ENCODE measurements at places on chromosomes 6 and 20. TPM values are rescaled to one million over a fixed set of nuclear protein-coding genes. Genes with fewer than 3 reads are reported as not detected.
A peak's percentile ranks its signal among the peaks of the same experiment; 100 is the strongest.

The SLC35B2 gene
- total RNA-seq, result 32.3 TPM

The TPBG gene
- 12.4 TPM for total RNA-seq

The F13A1 gene
- total RNA-seq, result 94.5 TPM

- no peak overlapping the region for H3K27ac ChIP-seq
- H3K4me1 ChIP-seq, result no peaks in the 10 kb centered on the region
- peaks cover 9% of the 10 kb centered on the region for H3K27me3 ChIP-seq
- H3K36me3 ChIP-seq, result no peaks in the 10 kb centered on the region
- no peak overlapping the region for H3K4me3 ChIP-seq
- DNase-seq, result no peak
These were observed 85.8 kb downstream of the SRC start for GRCh38 chr20:37431786-37432185.

GRCh38 chr6:154380741-154381140 is 24.1 kb upstream of the IPCEF1 start:
- no peak for DNase-seq
- H3K4me3 ChIP-seq, result no peak overlapping the region
- no peaks in the 10 kb centered on the region for H3K36me3 ChIP-seq
- no peaks in the 10 kb centered on the region for H3K4me1 ChIP-seq
- no peaks in the 10 kb centered on the region for H3K27me3 ChIP-seq

- no peak for DNase-seq
- no peaks in the 10 kb centered on the region for H3K27me3 ChIP-seq
- H3K4me1 ChIP-seq, result no peaks in the 10 kb centered on the region
These were observed 72.8 kb downstream of the CD83 start for GRCh38 chr6:14190191-14190928.

- no peaks in the 10 kb centered on the region for H3K36me3 ChIP-seq
- DNase-seq, result peak; percentile 79
- H3K27ac ChIP-seq, result peak overlapping the region; percentile 94
- no peaks in the 10 kb centered on the region for H3K27me3 ChIP-seq
- peak overlapping the region; percentile 84 for H3K4me3 ChIP-seq
These were observed 968 bp downstream of the PHF3 start for GRCh38 chr6:63636518-63637021.

- no peak overlapping the region for H3K27ac ChIP-seq
- peaks cover 5% of the 10 kb centered on the region for H3K4me1 ChIP-seq
- no peaks in the 10 kb centered on the region for H3K27me3 ChIP-seq
- no peak overlapping the region for H3K4me3 ChIP-seq
- DNase-seq, result peak; percentile 80
These were observed 218.5 kb downstream of the LY86 start for GRCh38 chr6:6806844-6807518.

DNA sequence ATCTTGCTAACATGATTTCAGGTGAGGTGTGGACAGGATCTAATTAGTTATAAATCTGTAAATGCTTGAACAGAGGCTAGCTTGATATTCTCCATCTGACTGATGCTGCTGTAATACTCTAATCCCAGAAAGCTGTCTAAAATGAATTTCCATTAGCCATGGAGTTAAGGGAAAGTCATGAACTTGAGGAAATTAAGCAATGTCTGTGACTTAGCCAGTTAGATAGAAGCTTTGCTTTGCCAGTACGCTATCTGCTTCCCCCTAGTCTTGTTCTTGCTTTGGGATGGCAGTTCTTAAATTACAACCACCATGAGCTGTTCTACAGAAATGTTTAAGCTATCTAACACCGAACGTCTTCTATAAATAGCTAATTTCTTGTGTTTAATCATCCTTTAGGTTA is 195.7 kb downstream of the PRL start:
- H3K27me3 ChIP-seq, result no peaks in the 10 kb centered on the region
- no peak overlapping the region for H3K27ac ChIP-seq

DNA sequence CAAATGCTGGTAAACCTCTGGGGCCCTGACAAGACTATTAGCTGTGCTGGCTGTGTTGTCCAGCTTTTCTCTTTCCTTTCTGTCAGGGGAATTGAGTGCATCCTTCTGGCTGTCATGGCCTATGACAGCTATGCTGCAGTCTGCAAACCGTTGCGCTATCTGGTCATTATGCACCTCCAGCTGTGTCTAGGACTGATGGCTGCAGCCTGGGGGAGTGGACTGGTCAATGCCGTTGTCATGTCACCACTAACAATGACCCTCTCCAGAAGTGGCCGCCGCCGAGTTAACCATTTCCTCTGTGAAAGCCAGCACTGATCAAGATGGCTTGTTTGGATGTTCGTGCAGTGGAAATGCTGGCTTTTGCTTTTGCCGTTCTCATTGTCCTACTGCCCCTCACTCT is 20.3 kb downstream of the OR2B6 start:
- no peaks in the 10 kb centered on the region for H3K27me3 ChIP-seq
- no peak for DNase-seq
- no peaks in the 10 kb centered on the region for H3K36me3 ChIP-seq
- no peaks in the 10 kb centered on the region for H3K4me1 ChIP-seq
- no peak overlapping the region for H3K27ac ChIP-seq

DNA sequence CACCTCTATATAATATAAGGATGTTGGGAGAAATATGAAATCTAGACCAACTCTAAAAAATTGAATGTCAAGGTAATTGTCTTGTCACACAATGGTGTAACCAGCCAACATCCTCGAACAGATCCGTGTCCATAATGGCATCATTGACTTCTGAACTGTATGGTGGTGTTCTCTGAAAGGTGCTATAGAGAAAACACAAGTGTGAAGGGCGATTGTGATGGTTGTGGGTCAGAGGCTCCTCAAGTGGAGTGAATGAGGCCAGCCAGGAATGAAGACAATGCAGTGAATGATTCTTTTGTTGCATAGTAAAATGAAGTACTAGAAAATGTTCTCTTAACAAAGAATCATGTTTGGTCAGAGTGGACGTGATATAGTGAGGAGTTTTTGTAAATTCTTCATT is 58.3 kb downstream of the CARMIL1 start:
- DNase-seq, result no peak
- H3K4me3 ChIP-seq, result no peak overlapping the region
- H3K27ac ChIP-seq, result no peak overlapping the region
- peaks cover 8% of the 10 kb centered on the region for H3K4me1 ChIP-seq
- no peaks in the 10 kb centered on the region for H3K27me3 ChIP-seq

DNA sequence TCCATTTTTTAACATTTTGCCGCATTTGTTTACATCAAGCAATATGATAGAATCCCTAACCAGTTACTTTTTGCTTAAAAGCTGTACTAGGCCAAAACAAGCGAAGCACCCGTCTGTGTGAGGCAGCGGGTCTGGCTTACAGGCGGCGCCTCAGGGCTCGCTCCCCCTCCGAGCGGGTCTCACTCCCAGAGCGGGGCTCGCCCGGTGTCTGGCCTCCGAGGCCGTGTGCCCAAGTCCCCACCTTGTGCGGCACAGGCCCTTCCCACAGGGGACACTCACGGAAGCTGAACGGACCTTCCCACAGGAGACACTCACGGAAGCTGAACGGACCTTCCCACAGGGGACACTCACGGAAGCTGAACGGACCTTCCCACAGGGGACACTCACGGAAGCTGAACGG is 23.4 kb downstream of the ZBTB46 start:
- no peak overlapping the region for H3K27ac ChIP-seq
- H3K4me3 ChIP-seq, result no peak overlapping the region
- no peaks in the 10 kb centered on the region for H3K36me3 ChIP-seq
- no peak for DNase-seq
- no peaks in the 10 kb centered on the region for H3K4me1 ChIP-seq
- H3K27me3 ChIP-seq, result no peaks in the 10 kb centered on the region

- no peak for DNase-seq
- no peaks in the 10 kb centered on the region for H3K36me3 ChIP-seq
- no peak overlapping the region for H3K27ac ChIP-seq
- H3K4me3 ChIP-seq, result no peak overlapping the region
- no peaks in the 10 kb centered on the region for H3K27me3 ChIP-seq
- H3K4me1 ChIP-seq, result peaks cover 3% of the 10 kb centered on the region
These were observed 258.0 kb downstream of the PLCB1 start for GRCh38 chr20:8390037-8390433.

DNA sequence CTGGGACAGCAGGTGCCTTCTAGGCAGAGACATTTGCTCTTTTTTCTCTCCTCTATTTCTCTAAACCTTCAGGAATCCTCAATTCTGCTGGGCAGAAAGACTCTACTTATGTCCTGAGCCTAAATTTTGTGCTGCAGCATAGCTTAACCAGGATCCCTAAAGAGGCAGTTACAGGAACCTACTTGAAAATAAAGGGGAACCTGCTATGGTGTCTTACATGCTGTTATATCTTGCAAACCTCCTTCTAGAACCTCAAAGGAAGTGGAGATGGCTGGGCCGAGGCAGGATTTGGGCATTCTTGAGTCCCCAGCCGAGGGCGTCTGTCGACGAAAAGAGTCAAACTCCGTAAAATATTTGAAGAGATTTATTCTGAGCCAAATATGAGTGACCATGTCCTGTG is 17.1 kb upstream of the GMNN start:
- no peaks in the 10 kb centered on the region for H3K27me3 ChIP-seq
- DNase-seq, result no peak
- H3K4me1 ChIP-seq, result no peaks in the 10 kb centered on the region

DNA sequence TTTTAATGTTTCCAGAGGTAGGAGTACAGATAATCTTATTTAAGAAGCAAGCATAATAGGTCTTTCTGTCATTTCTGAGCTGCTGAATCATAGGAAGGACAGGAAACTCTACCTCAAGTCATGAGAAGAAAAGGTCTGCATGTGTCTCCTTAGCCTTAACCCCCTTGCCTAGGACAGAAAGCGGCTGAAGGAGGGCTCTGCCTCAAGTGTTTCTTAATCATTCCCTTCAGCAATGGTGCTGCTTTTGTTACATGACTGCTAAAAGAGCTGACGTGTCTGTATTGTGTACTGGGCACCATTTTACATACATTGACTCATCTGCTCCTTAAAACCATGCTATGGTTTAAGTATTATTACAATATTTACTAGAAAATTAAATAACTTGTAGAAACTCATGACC is 564.0 kb upstream of the AGPAT4 start:
- no peak overlapping the region for H3K4me3 ChIP-seq
- no peak overlapping the region for H3K27ac ChIP-seq
- no peaks in the 10 kb centered on the region for H3K36me3 ChIP-seq

DNA sequence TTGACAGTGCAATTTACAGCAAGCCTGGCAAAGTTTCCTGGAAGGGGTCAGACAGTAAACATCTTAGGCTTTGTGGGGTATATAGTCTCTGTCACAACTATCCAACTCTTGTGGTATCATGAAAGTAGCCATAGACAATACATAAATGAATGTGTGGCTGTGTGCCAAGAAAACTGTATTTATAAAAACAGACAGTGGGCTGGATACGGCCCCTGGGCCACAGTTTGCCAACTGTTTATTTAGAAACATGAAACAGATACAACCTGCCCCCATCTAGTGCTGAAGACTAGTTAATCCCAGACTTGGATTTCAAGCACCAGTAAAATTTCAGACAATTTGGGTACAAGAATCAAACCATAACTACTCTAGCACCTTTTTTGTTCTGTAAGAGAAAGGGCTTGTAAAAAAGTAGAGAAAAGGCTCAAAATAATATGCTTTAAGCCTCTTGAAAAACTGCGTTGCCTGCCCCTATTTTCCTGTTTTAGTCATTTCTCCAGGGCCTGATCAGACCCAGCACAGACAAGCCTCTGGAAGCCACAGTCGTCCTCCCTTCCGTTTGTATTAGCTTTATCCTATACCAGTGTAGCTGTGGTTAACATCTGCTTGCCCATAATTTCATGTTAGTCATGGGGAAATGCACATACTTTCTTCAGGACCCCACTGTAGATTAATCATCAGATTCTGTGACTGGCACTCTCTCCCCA is 30.8 kb downstream of the JAG1 start:
- no peak overlapping the region for H3K27ac ChIP-seq
- no peak overlapping the region for H3K4me3 ChIP-seq
- H3K36me3 ChIP-seq, result peaks cover 100% of the 10 kb centered on the region
- H3K27me3 ChIP-seq, result no peaks in the 10 kb centered on the region

GRCh38 chr20:36861625-36861874 is 14.4 kb upstream of the TLDC2 start:
- H3K4me3 ChIP-seq, result peak overlapping the region; percentile 60
- H3K4me1 ChIP-seq, result peaks cover 46% of the 10 kb centered on the region
- DNase-seq, result no peak
- H3K36me3 ChIP-seq, result no peaks in the 10 kb centered on the region

GRCh38 chr6:36920546-36920945 is 34.0 kb upstream of the PI16 start:
- H3K27ac ChIP-seq, result peak overlapping the region; percentile 47
- peaks cover 41% of the 10 kb centered on the region for H3K4me1 ChIP-seq
- no peaks in the 10 kb centered on the region for H3K27me3 ChIP-seq
- DNase-seq, result no peak
- peaks cover 73% of the 10 kb centered on the region for H3K36me3 ChIP-seq

GRCh38 chr20:3712279-3712873 is at the start of gene SIGLEC1:
SIGLEC1 (minus strand) TSS chr20:3712600; CDS start chr20:3707128, 5,472 bp downstream.
- peaks cover 13% of the 10 kb centered on the region for H3K4me1 ChIP-seq
- peak; percentile 87 for DNase-seq
- H3K36me3 ChIP-seq, result no peaks in the 10 kb centered on the region
- no peaks in the 10 kb centered on the region for H3K27me3 ChIP-seq
- H3K4me3 ChIP-seq, result peak within 1 kb of the TSS; percentile 37

GRCh38 chr6:27870291-27870870 is 41.8 kb downstream of the OR2B2 start:
- no peak overlapping the region for H3K27ac ChIP-seq
- H3K4me1 ChIP-seq, result peaks cover 28% of the 10 kb centered on the region
- H3K4me3 ChIP-seq, result no peak overlapping the region
- no peaks in the 10 kb centered on the region for H3K36me3 ChIP-seq
- DNase-seq, result no peak
- H3K27me3 ChIP-seq, result peaks cover 43% of the 10 kb centered on the region

GRCh38 chr6:81589465-81590313 is 162.8 kb downstream of the TENT5A start:
- no peak overlapping the region for H3K27ac ChIP-seq
- no peak for DNase-seq
- no peaks in the 10 kb centered on the region for H3K27me3 ChIP-seq
- no peak overlapping the region for H3K4me3 ChIP-seq
- no peaks in the 10 kb centered on the region for H3K4me1 ChIP-seq

DNA sequence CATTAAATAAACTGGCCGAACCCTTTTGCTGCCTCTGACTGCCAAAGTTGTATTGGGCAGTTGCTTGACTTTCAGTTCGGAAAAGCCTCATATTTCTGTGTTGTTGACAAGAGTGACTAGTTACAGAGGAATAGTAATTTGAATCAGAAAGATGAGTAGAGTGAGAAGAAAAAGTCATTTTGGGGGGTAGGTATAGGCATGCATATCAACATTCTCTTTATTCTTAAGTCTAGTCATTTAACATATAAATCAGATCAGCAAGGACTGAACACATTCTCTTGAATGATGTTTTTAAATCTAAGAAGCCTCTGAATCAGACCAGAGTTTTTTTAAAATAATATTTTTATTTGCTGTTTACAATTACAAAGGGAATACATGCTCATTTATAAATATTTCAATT is 4.9 kb upstream of the LMBRD1 start:
- H3K4me1 ChIP-seq, result no peaks in the 10 kb centered on the region
- H3K27me3 ChIP-seq, result no peaks in the 10 kb centered on the region
- no peak overlapping the region for H3K27ac ChIP-seq
- no peaks in the 10 kb centered on the region for H3K36me3 ChIP-seq
- H3K4me3 ChIP-seq, result no peak overlapping the region

- H3K27ac ChIP-seq, result no peak overlapping the region
- DNase-seq, result no peak
- H3K4me1 ChIP-seq, result no peaks in the 10 kb centered on the region
- no peaks in the 10 kb centered on the region for H3K36me3 ChIP-seq
These were observed 540.7 kb upstream of the BTBD3 start for GRCh38 chr20:11376998-11377397.

All from upper lobe of right lung (tissue), 1 donor.